Activated naive CD4-positive, alpha-beta T cell treated with anti-CD3 and anti-CD28 coated beads for 36 hours (primary cell): ENCODE measurements at places on chromosomes 1 and 21. TPM values are rescaled to one million over a fixed set of nuclear protein-coding genes. Genes with fewer than 3 reads are reported as not detected.
A peak's percentile ranks its signal among the peaks of the same experiment; 100 is the strongest.

GRCh38 chr1:210624722-210625121 is 296.0 kb downstream of the HHAT start:
- no peaks in the 10 kb centered on the region for H3K36me3 ChIP-seq
- H3K4me1 ChIP-seq: no peaks in the 10 kb centered on the region
- H3K27me3 ChIP-seq: no peaks in the 10 kb centered on the region
- H3K4me3 ChIP-seq: no peak overlapping the region
- DNase-seq: no peak

Gene SMIM34
- total RNA-seq: not detected

Gene KPRP
- total RNA-seq: not detected

Gene TBX19
- 1.4 TPM for total RNA-seq

DNA sequence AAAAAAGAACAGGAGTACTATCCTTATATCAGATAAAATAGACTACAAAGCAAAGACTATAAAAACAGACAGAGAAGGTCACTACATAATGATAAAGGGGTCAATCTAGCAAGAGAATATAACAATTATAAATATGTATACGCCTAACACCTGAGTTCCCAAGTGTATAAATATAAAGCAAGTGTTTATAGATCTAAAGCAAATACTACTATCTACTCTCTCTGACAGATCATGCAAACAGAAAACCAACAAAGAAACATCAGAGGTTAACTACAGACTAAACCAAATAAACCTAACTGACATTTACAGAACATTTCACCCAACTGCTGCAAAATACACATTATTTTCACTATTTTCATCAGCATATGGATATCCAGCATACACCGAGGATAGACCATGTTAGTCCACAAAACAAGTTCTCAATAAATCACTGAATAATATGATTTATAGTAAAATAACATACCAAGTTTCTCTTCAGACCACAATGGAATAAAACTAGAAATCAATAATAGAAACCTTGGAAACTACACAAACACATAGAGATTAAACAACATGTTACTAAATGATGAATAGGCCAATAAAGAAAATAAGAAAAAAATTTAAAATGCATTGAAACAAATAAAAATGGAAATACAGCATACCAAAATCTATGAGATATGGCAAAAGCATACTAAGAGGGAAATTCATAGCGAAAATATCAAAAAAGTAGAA is 22.7 kb downstream of the UCHL5 start:
- H3K4me3 ChIP-seq: no peak overlapping the region
- no peak for DNase-seq
- no peaks in the 10 kb centered on the region for H3K27me3 ChIP-seq
- no peak overlapping the region for H3K27ac ChIP-seq
- H3K36me3 ChIP-seq: peaks cover 32% of the 10 kb centered on the region
- peaks cover 28% of the 10 kb centered on the region for H3K4me1 ChIP-seq

Gene KLHDC8A
- total RNA-seq: not detected

DNA sequence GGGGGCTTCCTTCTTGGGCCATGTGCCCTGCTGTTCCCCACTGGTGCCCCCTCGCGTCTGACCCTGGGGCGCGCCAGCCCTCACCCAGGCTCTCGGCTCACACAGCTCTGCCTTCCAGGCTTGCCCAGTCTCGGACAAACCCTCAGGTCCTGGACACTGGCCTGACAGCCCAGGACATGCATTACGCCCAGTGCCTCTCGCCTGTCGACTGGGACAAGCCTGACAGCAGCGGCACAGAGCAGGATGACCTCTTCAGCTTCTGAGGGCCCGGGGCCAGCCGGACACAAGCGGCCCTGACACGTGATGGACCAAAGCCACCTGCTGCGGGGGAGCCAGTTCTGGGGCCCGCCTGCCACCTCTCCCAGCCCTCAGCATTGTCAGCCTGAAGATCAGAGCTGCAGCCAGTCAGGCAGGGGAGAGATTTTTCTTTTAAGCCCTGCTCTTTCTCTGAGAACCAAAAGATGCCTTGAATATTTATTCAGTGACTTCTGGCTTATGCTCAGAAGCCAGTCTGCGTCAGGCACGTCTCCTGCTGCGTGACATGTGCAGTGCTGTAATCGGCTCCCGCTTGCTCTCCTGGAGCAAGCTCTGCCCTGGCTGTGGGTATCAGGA is 23.4 kb downstream of the LDLRAP1 start:
- peak overlapping the region; percentile 83 for H3K27ac ChIP-seq
- H3K4me1 ChIP-seq: peaks cover 81% of the 10 kb centered on the region
- peak; percentile 54 for DNase-seq
- peaks cover 8% of the 10 kb centered on the region for H3K36me3 ChIP-seq

GRCh38 chr1:14897997-14898645 is 255.4 kb upstream of the TMEM51 start:
- no peak overlapping the region for H3K4me3 ChIP-seq
- no peak overlapping the region for H3K27ac ChIP-seq
- H3K27me3 ChIP-seq: peaks cover 6% of the 10 kb centered on the region
- H3K36me3 ChIP-seq: no peaks in the 10 kb centered on the region
- H3K4me1 ChIP-seq: no peaks in the 10 kb centered on the region
- DNase-seq: no peak

DNA sequence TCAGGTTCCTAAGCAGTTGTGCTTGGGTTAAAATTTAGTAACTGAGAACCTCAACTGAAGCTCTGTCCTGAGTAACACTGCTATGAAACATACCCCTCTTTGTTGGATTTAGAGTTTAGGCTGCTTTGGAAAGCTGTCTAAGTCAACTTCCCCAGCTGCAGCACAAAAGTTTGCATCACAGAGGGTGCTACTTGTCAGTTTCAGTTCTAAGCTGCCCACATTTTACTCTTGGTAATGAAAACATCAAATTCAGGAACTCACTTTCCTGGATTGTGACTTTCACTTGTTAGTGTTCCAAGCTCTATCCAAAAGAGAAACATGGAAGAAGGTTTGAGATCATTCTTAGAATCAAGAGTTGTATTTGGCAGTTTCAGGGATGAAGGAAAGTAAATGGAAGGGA is 191.7 kb upstream of the NFIA start:
- no peak for DNase-seq
- no peaks in the 10 kb centered on the region for H3K36me3 ChIP-seq
- H3K27ac ChIP-seq: no peak overlapping the region
- H3K27me3 ChIP-seq: peaks cover 10% of the 10 kb centered on the region
- no peaks in the 10 kb centered on the region for H3K4me1 ChIP-seq

DNA sequence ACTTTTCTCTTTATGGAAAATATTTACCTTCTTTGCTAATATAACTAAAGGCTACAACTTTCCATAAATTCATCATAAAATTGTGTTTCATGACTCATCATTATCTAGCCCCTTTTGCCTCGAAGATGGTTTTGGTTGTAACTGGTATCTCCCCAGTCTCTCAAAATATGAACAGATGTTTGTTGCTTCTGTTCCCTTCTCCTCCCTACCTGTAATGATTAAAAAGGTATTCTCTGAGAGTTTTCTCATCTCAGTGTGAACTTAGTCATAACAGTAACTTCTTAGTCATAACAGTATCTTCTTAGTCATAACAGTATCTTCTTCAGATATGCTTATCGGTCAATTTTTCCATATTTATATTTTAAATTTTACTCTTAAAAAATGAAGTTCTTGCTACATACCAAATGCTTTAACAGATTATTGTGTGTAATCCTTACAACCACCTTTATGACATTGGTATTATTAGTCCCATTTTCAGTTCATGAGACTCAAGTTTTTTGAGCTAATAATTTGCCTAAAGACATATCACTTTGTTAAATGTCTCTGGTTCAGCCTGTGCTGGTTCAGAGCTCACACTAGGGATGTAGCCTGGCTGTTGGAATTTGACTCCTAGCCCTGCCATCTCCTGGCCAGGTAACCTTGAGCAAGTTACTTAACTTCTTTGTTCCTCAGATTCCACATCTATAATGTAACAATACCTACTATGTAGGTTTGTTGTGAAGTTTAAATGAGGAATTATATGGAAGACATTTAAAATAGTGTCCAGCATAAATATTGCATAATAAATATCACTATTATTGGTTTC is 32.6 kb downstream of the ATP1B1 start:
- no peak overlapping the region for H3K4me3 ChIP-seq
- H3K36me3 ChIP-seq: no peaks in the 10 kb centered on the region
- H3K4me1 ChIP-seq: peaks cover 6% of the 10 kb centered on the region
- no peaks in the 10 kb centered on the region for H3K27me3 ChIP-seq
- peak overlapping the region; percentile 50 for H3K27ac ChIP-seq
- DNase-seq: no peak

Gene ARHGAP29
- total RNA-seq: 0.48 TPM
